Naive thymus-derived CD4-positive, alpha-beta T cell (primary cell): ENCODE measurements at places on chromosomes 11 and 22. TPM values are rescaled to one million over a fixed set of nuclear protein-coding genes. Genes with fewer than 3 reads are reported as not detected.

- DNase-seq = no peak
Observed at GRCh38 chr11:34300026-34300925, 57.5 kb downstream of the ABTB2 start.

GRCh38 chr11:47791774-47792430 lies 24.8 kb upstream of the FNBP4 start:
- DNase-seq = no peak

Gene SLC22A8
- not detected in 2 replicates for total RNA-seq

DNA sequence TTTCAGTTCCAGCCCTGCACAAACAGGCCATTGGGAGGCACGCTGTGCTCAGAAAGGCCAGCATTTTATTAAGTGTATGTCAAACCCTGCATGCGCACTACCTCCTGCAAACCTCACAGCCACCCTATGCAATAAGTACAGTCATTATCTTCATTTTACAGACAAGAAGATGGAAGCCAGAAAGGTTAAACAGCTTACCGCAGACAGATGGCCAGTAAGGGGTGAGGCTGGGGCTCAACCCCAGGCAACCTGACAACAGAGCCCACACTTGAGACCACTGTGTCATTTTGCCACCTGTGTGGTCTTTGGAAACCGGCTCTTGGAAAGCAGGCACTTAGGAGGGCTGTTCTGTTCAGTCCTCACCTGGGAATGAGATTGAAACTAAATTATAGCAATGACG lies 142.3 kb downstream of the NXPE2 start:
- DNase-seq = no peak

DNA sequence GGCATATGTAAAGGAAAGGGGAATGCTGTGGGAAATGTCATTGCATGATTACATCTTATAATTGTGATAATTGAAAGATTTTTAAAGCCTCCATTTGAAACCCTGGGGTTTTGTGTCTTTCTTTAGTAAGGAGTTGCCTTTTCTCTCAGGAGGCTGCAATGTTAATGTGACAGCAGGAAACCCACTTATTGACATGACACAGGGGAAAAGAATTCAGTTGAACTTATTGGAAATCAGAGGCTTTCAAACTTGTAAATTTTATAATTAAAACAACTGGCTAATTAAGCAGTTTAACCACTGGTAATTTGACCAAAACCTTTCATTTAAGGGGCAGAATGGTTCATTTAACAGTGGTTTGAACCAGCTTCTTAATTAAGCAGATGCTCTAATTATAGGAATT lies 31.2 kb downstream of the MRPL48 start:
- DNase-seq = no peak

Gene SESN3
- total RNA-seq = 77.5 TPM

Gene DEUP1
- not detected for total RNA-seq

- DNase-seq = no peak
Observed at GRCh38 chr11:47001781-47002181, 65.2 kb downstream of the CSTPP1 start.

Gene IGSF9B
- total RNA-seq = 142 and 155 TPM in 2 replicates

DNA sequence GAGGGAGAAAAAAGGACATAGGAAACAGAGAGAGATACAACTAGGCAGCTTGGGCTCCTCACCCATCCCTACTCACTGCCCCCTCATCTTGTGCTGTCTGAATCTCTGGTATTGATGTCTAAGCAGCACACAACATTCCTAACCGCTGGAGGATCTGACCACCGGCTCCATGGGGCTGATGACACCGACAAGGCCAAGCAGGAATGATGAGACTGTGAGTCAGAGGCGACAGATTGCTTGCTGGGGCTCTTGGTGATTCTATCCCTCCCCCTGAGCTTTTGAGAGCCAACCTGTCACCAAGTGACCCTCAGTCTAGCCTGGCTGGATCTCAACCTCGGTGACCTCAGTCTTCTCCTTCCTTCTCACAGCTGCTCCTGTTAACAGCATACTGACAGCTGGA lies 13.8 kb downstream of the PAMR1 start:
- DNase-seq = no peak

DNA sequence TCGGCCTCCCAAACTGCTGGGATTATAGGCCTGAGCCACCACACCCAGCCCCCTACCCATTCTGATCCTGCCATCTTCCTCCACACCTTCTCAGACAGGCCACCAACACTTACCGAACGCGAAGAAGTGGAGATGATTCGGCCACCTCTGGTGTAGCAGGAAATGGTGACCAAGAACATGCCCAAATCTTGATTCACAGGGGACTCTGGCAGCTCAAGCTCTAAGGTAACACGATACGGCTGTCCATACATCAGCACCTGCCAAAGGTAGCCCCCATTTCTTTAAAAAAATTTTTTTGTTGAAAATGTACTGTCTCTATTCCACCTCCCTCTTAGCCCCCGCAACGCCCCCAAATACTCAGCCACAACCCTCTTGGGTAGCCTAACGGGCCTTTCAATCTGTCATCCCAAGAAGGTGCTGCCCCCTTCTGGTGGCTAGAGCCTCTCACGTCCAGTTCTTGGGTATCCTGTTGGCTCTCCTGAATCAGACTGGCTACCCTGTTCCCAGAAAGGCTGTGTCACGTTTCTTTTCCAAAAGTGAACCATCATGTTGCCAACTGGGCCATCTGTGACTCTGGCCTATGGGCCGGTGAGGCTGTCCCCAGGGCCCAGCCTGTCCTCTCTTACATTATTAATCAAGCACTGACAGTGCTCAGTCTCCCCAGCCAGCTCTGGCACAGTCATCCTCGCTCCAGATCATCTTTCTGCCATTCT lies 5.3 kb upstream of the LRRN4CL start:
- peak; percentile 63 for DNase-seq

Gene PATE2
- not detected for total RNA-seq

- no peak for DNase-seq
Observed at GRCh38 chr22:42430528-42431125, 1.6 kb downstream of the NFAM1 start.

- DNase-seq = no peak
Observed at GRCh38 chr11:62627713-62628112, 5.9 kb upstream of the B3GAT3 start.

DNA sequence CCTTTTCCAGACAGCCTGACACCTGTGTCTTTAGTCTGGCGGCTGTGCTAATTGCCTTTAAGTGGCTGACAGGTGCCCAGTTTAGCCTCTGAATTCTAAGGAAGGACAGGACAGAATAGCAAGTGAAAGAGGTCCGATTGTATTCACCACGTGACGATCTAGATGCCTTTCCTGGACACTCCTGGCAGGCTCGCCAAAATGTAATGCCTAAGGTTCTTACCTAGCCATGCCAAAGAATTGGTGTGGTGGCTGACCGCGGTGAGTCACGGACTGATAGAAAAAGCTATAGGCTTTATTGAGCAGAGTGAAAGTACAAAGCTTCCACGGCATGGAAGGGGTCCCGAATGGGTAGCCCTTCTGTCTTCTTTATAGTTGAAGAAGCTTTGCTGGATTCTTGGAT lies 26.7 kb downstream of the ANKRD42 start:
- DNase-seq = no peak

Gene CD248
- 0.36 and 0.59 TPM in 2 replicates for total RNA-seq

Gene UBASH3B
- total RNA-seq = 42.3 TPM

Gene ACAD8
- 18.5 TPM for total RNA-seq

Gene CCDC88B
- 116 TPM for total RNA-seq

Gene E2F8
- total RNA-seq = 0.17 TPM

- DNase-seq = no peak
Observed at GRCh38 chr22:26289611-26290101, 120.4 kb downstream of the SEZ6L start.

- DNase-seq = no peak
Observed at GRCh38 chr11:70467201-70468085, 69.1 kb downstream of the CTTN start.

Gene SYNGR1
- 7.0 TPM for total RNA-seq

DNA sequence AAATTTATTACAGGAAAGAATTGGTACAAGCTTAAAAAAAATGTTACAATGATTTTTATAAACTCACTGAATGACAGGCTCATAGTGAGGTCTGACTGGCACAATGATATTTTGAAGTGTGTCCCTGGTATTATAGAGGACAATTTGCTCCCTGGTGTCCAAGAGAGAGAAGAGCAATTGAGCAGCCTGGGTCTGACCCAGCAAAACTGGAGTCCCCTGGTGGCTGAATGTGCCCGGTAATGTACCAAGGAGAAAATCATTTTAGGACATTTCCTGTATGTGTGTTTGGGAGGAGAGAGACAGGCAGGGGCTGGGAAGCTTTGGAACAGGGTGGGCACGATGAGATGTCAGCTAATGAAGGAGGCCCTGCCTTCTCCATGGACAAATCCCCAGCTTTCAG lies 125.3 kb downstream of the APOL5 start:
- DNase-seq = no peak

GRCh38 chr22:37996515-37997246 lies 12.3 kb upstream of the SOX10 start:
- DNase-seq = no peak

GRCh38 chr11:120425527-120425926 lies 86.0 kb upstream of the GRIK4 start:
- no peak for DNase-seq

Gene ASRGL1
- 10.6 TPM for total RNA-seq

GRCh38 chr22:26072621-26073020 lies 96.6 kb upstream of the SEZ6L start:
- DNase-seq = no peak
